Fibroblast of pulmonary artery (primary cell): ENCODE measurements at places on chromosomes 6 and 20.

DNA sequence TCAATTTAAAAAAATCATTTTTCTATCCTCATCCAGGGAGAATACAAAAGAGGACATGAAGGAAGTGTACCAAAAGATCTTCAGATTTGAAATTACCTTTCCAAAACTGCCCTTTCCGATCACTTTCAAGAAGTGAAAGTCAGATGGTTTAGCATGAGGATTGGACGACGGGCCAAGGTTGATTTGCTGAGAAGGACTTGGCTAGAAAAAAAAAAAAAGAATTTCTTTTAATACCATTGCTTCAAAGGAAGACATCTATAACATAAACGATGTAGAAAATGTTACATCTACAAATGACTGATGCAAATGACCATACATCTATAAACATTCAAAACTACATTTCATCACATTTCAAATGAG, 120.9 kb upstream of the SLC2A12 start:
- peak; percentile 47 for DNase-seq

DNA sequence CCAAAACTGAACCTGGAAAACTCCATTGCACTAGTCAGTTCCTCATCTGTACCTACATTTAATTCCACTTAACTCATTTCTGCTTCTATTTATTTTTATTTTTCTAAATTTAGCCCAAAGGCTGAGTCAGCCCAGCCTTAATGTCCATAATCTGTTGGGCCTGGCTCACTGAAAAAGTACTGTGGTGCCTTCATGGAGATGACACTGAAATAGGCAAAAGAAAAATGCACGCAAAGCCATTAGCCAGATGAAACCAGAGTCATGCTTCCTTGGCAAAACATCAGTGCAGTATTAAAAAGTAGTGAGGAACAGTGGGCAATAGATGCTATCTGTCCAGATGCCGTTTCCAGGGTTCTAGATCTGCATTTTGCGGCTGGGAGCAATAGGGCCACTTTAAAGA, 14.7 kb upstream of the PLCB4 start:
- no peak for DNase-seq

DNA sequence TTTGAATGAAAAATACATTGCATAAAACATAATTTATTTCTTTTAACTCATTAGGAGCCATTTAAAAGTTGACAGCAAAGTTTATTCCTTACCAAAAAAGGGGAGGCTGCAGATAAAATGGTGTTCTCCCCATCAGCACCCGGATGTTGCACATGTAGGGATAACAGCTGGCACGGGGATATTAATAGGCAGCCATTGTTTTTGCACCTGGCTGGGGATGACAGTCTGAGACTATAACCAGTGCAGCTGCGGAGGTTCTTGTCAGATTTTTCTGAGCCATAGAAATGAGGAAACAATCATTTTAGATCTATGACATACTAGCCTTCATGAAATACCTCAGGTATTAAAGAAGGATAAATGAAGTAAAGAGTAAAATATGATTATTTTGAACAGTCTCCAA, 20.1 kb upstream of the HECA start:
- DNase-seq = no peak

GRCh38 chr6:113953346-113953745, 17.6 kb downstream of the HDAC2 start:
- DNase-seq = peak; percentile 33

DNA sequence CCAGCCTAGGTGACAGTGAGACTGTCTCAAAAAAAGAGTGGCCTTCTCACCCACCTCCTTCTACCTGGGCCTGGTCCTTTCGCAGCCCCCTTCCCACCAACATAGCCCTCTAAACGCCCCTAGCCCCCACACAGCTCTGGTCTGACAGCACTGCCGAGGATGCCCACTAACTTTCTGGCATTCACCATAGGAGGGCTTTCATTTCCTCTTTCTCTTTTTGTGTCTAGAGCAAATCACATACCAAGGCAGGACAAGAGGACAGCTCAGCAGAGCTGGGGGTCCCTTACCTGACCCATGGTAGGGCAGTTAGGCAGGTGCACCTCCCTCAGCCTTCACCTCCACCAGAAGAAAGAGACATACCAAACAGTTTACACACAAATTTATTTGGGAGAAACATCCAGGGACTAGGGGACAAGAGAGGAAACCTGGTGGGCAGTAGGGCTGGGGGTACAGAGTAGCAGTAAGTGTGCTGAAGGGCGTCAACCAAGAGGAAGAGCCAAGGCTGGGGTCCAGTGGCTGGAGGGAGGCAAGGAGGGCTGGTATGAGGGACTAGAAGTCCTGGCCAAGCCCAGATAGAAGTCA, 4.5 kb downstream of the LY6G5C start:
- DNase-seq = no peak

DNA sequence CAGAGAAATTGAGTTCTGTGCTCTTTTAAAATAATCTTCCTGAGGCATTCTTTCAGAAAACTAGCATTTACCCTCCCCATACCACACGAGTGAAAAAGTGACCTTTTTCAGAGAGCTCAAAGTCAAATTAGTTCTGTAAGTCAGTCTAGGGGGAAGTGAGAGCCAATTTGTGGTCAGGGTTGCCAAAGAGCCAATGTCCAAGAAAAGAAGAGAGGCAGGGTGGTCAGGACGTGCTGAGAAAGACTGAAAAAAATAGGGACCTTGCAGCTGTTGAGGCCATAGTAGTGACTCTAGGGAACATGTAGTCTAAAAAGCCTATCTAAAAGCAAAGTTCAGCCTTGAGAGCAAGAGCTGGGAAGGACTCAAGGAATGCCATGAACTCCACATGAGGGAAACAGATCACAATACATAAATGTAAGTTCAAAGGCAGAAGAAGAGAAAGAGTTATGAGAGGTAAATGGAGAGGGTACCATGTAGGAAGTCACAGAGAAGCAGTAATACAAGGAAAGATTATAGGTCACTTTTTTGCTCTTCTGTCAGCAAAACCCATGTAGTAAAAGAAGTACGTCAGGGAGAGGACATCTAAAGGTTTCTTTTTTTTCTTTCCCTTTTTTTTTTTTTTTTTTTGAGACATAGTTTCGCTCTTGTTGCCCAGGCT, 565.1 kb upstream of the FLRT3 start:
- no peak for DNase-seq

DNA sequence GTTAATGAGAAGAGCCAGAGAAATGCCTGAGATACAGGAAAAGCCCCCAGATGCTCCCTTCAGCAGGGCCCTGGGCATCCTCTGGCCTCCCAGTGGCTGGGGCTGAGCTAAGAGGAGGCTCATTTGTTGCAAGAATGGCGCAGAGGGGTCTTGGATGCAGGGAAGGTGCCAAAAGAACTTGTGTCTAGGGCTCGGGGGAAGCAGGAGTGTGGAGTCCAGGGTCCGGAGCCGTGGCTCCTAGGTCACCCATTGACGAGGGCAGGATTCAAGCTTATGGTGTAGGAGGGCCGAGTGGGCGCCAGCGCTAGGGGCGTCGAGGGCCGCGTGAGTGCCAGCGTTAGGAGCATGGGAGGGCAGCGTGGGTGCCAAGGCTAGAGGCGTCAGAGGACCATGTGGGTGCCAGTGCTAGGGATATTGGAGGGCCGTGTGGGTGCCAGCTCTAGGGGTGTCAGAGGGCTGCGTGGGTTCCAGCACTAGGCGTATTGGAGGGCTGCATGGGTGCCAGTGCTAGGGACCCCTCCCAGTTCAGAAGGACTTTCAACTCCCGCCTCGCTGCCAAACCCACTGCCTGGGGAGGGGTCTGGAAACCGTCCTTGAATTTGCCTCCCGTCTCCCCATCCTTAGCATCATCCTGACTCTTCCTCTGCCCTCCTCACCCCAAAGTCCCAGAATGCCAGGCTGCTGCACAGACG, 250.5 kb upstream of the AFDN start:
- DNase-seq = no peak

GRCh38 chr6:136345145-136345544, 55.5 kb upstream of the BCLAF1 start:
- DNase-seq = no peak

DNA sequence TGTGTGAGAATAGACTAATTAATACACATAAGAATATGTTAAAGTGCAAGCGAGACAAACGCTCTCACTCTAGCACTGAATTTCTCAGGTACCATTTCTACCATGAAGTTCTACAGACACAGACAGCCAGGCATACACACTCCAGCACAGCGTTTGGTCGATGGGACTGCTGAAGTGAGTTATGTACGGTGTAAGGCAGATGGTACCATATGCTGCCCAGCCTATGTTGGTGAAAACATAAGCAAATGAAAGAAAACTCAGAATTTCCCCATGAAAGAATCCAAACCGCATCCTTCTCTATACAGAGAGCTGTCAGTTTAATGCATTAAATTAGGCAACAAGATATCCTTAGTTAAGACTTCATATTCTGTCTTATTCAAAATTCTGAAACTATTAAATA, 34.9 kb downstream of the AGPAT4 start:
- no peak for DNase-seq

- DNase-seq = no peak
Observed at GRCh38 chr6:136016228-136017225, 165.0 kb downstream of the PDE7B start.

DNA sequence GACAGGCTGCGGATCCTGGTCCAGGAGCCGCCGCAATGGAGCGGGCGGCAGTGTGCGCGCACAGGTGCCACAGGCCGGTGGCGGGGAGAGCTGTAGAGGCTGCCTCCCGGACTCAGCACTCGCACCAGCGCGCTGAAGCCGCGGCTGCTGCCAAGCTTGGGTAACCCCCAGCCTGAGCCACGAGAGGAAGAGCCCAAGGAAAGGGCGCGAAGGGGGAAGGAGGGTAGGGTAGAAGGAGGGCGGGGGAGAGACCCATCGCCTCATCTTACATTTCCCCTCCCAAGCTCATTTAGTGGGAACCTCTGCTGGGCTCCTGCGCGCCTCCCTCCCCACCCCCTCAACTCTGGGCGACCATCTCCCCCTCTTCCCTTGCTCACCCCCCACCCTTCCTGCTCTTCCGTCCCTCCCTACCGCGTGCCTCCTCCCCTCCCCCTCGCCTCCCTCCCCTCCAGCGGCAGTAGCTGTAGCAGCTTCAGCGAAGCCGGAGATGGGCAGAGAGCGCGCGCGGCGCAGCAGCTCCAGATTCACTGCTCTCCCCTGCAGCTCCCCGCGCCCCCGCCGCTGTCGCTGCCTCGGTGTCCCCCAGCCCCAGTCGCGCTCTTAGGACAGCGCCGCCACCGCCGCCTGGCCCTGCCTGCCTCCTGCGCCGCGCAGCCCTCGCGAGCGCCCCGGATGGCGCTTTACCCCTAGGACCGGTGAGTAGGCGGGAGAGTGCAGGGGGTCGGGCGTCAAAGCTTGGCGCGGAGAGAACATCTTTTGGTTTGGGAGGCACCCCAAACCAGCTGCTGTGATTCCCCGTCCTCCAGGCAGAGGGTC, at the start of gene FUT9:
Gene FUT9, plus strand, starts transcription at position 457 of the 816 bp plus-strand sequence. CDS start 187,182 bp downstream, outside the sequence.
- DNase-seq = no peak

DNA sequence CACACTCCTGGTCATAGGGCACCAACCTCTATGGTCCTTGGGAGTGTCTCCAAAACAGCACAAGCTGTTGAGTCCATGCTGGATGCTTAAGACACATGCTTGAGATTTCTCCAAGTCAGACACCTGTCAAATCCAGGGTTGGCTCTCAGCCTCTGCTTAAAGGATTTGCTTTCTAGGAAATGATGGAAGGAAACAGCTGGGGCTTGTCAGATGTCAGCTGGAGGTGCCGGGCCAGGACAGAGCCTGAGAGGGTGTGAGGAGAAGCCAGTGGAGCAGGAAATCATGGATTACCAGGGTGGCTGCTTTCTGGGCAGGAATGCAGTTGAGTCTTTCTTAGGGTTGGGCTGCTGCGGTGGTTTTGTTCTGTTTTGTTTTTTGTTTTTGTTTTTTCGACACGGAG, 83.0 kb upstream of the FAM184A start:
- DNase-seq = no peak

GRCh38 chr6:3721810-3722621, 29.5 kb downstream of the PXDC1 start:
- DNase-seq = no peak

DNA sequence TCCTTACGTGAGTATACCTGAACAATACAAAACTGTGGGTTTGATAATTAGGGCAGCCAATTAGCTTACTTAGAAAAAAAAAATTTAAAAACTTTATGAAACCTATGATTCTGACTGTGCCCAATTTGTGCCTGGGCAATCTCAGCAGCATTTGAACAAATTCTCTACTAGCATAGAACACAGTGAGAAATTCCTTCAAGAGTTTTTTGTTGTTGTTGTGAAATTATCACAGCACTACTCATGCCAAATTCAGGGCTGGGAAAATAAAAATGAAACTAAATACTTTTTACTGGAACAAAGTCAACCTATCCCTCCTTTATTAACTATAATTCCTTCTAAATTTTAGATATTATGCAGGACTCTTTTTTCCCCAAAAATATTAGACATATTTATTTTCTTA, 42.9 kb downstream of the POU3F2 start:
- peak; percentile 16 for DNase-seq

- no peak for DNase-seq
Observed at GRCh38 chr6:157773248-157773773, 49.7 kb upstream of the SNX9 start.

- no peak for DNase-seq
Observed at GRCh38 chr6:65461121-65461520, 245.9 kb downstream of the EYS start.

DNA sequence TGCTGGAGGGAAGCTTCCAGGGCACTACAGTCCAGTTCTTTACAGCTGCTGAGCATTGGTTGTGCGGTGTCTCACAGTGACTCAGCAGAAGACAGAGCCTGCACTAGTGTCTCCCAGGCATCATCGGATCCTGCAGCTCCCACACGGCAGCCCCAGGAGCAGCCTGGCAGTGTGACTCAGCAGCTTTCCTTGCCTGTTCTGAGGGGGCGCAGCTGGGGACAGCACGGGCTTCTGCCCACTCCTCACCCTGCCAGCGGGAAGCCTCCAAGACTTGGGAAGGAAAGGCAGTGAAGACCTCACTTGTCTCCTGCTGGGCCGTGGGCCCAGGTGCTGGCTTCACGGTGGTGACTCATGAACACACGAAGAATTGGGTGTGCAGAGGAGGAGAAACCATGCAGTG, 165.4 kb downstream of the SYNDIG1 start:
- peak; percentile 89 for DNase-seq

- DNase-seq = no peak
Observed at GRCh38 chr20:12999201-12999600, 9.6 kb upstream of the SPTLC3 start.

GRCh38 chr6:109303640-109304283, 78.5 kb downstream of the CD164 start:
- DNase-seq = no peak

DNA sequence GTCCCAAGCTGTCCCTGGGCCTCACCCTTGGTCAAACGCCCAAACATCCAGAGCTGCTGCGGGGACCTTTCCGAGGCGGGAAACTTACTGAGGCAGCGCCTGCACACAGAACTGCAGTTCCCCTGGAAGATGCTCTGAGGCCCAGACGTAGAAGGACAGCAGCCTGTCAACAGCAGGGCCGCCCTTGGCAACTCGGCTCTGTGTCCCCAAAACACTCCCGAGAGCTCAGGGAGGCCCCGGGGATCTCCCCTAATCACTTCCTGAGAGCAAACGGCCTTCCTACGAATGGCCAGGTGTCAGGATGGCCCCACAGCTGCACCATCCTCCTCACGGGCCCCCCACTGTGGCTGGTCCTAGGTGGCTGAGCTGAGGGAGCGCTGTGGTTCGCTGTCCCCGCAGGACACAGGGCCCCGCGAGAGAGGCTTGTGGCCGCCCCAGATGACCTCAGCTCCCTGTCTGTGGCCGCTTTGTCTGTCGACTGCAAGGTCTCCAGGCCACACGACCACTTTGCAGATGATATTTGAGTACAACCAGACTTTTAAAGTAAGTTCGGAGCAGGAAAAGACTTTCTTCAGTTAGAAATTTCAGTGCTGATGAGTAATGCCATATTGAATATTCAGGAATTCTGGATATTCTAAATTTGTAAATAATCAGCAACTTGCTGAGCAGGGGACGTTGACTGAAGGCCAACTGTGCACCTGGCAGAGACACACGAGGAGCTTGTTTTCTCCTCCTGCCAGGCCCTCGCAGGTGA, 46.0 kb downstream of the DLL1 start:
- no peak for DNase-seq
